GM04504 (cell line): ENCODE measurements at places on chromosomes 7 and 10.
A peak's percentile ranks its signal among the peaks of the same experiment; 100 is the strongest.

- DNase-seq, result no peak
These were observed 17.4 kb upstream of the GDF10 start for GRCh38 chr10:47282657-47283018.

DNA sequence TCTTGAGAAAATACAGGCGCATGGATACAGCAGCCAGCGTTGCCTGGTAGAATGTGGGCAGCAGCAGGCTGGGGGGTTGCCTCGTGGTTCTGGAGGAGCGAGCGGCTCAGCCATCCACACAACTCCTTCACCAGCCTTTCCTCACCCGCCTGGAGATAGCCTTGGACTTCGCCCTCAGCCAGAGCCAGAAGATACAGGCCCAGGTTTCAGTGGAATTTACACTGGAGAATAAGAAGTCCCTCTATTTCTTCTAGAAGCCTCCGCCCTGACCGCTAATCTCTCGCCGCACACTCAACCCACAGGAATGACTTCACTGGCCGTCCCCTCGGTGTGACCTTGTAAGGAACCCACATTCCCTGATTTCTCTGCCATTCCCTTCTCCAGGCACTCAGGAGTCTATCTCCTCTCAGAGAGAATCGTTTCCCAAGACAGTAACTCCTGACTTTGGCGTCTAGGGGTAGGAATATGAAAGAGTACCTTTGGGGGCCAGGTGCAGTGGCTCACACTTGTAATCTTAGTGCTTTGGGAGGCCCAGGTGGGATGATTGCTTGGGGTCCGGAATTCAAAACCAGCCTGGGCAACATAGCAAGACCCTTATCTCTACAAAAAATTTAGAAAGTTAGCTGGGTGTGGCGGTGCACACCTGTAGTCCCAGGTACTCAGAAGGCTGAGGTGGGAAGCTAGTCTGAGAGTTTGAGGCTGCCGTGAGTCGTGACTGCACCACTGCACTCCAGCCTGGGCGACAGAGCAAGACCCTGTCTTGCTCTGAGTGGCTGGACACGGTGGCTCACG, 52.0 kb upstream of the ECHDC3 start:
- DNase-seq, result no peak

- DNase-seq, result no peak
These were observed 19.4 kb upstream of the PDCD4 start for GRCh38 chr10:110852255-110852896.

DNA sequence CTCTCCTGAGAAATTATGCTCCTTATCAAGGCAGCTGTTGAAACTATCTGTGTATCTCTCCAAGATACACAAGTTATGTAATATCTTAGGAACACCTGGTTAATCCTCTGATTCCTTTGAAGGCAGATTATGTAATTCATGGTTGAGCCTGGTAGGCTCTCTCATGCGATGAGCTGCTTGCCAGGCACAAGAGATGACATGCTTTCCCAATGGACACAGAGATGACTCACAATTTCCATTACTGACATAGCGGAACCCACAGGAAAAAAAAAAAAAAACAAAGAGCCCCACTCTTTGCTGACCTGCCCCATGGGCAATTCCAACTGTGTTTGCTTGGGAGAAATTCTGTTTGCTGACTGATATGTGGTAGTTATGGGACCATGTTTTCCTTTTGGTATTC, 736.4 kb upstream of the PHF14 start:
- no peak for DNase-seq

DNA sequence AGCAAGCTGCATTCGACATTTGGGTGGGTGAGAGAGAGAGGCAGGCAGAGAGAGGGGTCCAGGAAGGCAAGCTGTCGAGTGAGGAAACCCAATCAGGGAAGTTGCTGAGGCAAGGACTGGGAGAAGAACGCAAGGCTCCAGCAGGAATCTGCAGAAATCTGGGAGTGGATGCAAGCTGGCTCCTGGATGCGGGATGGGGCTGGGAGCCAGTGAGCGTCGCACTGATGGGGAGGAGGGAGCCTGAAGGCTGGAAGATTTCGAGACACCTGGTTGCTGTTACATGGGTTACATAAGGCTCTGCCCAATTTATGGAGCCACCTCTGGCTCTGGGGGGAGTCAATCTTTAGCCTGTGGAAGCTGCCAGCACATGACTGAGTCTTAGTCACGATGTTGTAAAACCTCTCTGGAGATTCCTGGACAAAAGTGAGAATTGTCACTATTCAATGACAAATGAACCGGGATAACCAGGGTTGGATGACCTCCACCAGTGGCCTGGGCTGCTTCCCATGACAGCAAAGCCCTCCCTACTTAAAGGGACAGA, 51.1 kb upstream of the ADRB1 start:
- peak; percentile 13 for DNase-seq

- DNase-seq, result no peak
These were observed 32.0 kb downstream of the VOPP1 start for GRCh38 chr7:55540226-55540858.

DNA sequence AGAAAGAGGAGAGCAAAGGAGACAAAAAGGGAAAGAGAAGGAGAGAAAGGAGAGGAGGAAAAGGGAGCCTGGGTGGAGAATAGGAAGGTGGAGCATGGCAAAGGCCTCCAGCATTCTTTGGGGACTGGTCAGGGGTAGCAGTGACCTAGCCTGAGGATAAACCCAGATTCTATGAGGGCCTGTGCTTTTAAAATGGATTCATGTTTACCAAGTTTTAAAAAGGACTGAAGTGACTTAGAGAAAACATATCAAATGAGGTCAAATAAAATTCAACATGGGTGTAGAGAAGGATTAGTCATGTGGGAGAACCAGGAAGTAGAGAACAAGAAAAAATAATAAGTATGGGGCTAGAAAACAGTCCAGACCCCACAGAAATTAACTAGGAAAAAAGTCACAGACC, 20.7 kb downstream of the CREB3L2 start:
- DNase-seq, result no peak

- no peak for DNase-seq
These were observed 101.6 kb downstream of the OTUD1 start for GRCh38 chr10:23540401-23541030.

GRCh38 chr7:159005618-159006017, 139.0 kb downstream of the VIPR2 start:
- no peak for DNase-seq

GRCh38 chr10:16519908-16520861, 1.5 kb downstream of the C1QL3 start:
- no peak for DNase-seq

- peak; percentile 13 for DNase-seq
These were observed 85.9 kb downstream of the UBE3C start for GRCh38 chr7:157224627-157225026.

DNA sequence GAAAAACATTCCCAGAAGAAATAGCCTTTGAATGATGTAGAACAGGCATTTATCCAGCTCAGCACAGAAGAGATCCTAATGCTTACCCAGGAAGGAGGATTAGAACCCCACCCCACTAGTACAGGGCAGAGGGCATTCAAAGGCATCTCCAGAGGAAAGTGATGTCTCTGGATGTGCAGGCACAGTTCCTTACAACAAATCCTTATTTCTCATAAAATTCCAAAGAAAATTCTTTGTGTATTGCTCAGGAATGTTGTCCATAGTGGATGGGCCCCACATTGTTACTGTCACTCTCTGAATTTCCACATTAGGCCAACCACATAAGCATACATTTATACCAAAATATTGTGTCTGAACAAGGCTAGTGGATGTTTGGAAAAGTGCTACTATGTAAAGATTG, 243.0 kb downstream of the ADRA2A start:
- DNase-seq, result no peak

DNA sequence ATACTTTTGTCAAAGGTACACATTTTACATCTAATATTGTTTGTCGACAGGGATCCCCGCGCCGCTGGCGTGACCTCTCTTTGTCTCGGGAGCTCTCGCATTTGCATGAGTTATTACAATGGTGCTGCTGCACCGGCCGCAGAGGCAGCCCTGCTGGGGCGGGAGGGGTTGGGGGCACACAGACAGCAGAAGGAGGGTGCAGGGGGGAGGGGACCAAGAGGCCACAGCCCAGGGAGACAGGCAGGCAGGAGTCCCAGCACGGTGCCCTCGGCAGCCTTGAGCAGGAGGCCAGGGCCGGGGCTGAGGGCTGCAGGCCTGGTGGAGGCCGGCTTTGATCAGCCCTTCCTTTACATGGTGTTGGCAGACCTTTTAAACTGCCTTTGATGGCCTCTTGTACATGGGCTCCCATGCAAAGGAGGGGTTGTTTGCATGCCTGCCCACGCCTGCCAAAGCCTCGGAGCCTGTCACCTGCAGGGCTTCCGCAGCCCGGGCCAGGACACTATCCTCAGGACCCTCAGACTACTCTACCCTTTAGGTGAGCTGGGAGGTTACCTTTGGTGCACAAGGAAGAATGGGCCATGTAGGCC, 95.5 kb downstream of the EBF3 start:
- no peak for DNase-seq

DNA sequence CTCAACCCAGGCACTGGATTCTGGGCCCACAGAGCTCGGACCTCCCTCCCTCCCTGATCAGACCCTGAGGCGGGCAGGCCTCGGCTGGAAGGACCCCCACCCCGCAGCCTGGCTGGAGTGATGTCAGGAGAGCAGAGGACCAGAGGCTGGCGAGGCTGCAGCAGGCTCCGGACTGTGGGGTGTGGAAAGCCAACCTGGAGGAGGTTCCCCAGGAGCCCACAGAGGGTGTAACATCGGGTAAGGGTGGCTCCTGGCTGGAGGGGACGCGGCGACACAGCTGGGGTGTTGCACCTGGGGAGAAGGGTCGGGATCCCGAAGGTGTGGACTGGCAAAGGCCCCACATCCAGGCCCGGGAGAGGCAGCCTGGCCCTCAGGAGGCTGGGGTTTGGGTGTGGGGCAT, 8.9 kb upstream of the MICALL2 start:
- no peak for DNase-seq

GRCh38 chr10:60967854-60968484, 24.0 kb upstream of the RHOBTB1 start:
- no peak for DNase-seq
